ENCODE measurements at places on chromosomes 2 and 18.

DNA sequence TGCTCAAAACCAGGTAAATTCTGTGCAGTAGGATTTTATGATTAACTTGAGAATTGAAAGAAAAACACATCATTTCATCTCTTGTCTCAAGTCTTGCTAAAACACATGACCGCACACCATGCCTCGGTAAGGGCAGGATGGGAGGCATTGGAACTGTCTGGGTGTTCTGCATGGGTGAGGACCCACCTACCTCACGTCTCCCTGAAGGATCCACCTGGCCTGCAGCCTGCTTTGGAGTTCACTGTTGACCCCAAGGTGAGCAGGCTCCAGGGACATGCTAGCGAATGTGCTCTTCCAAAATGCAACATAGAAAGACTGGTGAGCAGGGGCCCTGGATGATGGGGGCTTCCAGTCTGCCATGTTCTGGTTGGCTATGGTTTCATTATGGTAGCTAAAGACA lies 131.5 kb downstream of the NCK2 start:
- no peak for DNase-seq

DNA sequence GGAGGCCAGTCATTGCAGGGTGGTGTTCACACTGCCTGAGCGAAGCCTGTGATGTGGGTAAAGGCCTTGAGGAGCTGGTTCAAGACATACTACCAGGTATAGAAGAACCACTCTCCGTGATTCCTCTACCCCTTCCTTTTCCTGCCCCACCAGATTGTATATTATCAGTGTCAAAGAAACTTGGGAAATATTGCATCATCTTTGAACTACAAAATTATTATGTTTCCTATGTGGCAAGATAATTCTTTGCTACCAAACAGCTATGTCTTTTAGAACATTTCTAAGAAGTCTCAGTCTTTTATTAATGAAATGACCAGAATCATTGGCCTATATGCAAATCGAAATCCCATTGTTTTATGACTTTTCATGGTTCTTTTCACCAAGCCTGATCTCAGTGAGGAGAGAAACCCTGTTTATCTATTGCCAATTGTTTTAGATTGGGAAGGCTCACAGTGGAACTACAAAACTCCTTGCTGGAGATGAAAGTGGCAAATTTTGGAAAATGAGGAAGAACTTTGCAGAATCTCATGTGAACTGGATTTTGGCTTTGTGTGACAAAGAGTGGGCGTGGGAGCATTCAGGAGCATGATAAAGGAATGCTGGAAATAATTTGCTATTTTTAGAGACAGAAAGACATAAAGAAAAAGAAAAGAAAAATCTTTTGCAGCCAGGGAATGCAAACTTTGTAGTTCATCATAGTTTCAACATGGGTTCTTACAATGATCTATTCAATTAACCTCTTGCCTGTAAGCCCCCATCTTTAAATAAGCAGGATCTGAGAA lies 286.9 kb downstream of the INSIG2 start:
- no peak for DNase-seq

DNA sequence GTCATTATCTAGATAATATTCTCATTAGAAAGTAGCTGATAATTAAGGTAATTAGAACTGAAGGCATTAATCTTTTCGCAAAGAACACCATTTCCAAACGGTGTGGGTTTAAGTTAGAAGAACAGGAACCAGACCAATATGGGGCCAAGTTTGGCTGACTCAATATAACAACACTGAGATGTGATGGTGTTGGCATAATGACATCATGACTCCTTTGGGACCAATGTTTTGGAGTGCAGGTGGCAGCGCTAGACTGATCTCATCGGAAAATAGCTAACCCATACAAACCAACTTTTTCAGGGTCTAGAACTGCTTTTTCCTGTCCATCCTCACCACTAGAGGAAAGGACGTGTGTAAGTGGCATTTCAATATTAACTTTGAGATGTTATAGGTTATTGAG lies 1171.7 kb upstream of the ZEB2 start:
- DNase-seq: no peak

GRCh38 chr18:4807604-4808293 lies 352.6 kb upstream of the DLGAP1 start:
- no peak for DNase-seq

GRCh38 chr2:223760838-223761502 lies 76.4 kb downstream of the AP1S3 start:
- DNase-seq: no peak

DNA sequence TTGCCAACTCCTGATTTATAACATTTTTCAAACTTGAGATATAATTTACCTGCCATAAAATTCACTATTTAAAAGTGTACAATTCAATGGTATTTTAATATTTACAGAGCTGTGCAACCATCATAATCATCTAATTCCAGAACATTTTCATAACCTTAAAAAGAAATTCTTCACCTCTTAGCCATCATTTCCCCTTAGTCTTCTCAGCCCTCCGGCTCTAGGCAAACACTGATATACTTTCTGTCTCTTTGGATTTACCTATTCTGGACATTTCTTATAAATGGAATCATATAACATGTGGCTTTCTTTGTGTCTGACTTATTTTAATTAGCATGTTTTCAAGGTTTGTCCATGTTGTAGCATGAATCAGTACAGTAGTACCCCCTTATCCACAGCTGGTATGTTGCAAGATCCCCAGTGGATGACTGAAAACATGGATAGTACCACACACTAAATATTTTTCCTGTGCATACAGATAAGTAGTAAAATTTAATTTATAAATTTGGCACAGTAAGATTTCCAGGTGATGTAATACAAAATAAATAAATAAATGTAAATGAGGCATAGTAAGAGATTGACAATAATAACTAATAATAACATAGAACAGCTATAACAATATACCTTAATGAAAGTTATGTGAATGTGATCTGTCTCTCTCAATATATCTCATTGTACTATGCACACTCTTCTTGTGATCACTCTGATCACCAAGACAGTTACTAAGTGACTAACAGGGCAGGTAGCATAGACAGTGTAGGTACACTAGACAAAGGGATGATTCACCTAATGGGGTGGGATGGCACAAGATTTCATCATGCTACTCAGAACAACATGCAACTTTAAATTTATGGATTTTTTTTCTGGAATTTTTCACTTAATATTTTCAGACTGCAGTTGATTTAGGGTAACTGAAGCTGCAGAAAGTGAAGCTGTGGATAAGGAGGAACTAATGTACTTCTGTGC lies 73.1 kb downstream of the RAB3GAP1 start:
- no peak for DNase-seq

DNA sequence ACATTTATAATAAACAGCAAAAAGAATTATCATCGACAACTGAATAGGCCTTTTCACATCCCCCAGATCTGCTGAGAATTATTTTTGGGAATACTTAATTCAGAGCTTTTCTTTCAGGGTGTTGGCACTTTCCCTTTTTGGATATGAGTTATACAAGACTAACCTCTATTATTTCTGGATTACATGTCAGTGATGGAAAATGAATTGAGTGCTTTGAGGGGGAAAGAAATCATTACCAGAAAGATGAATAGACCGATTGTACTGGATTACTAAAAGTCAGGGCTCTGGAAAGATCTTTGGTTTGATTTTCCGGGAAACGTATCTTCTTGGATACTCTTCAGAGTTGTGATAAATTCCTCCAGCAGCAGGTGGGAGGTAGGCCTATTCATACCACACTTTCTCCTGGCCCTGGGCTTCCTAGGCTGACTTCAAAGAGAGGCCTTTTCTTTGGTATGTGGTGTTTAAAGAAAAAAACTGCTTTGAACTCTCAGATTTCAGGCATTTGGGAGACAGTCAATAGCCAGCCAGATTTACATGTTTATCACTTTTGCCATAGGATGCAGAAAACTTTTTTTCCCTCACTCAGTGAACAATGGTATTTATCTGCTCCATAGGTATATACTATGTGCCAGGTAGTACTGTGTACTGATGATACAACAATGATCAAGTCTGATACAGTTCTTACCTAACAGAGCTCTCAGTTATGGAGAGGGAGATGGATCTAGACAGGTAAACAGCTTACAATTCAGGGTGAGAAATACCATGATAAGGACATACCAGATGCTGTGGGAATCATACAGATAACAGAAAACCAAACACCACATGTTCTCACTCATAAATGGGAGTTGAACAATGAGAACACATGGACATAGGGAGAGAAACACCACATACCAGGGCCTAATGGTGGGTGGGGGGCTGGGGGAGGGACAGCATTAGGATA lies 63.3 kb upstream of the ACTR3 start:
- no peak for DNase-seq

GRCh38 chr2:163465440-163465839 lies 270.4 kb downstream of the FIGN start:
- peak; percentile 10 for DNase-seq

GRCh38 chr2:44450806-44451205 lies 89.1 kb downstream of the CAMKMT start:
- DNase-seq: no peak

GRCh38 chr2:189512879-189513278 lies 67.7 kb downstream of the SLC40A1 start:
- DNase-seq: no peak

Data from NCI-H774 (cell line).